ENCODE measurements at places on chromosomes 1 and 21.

DNA sequence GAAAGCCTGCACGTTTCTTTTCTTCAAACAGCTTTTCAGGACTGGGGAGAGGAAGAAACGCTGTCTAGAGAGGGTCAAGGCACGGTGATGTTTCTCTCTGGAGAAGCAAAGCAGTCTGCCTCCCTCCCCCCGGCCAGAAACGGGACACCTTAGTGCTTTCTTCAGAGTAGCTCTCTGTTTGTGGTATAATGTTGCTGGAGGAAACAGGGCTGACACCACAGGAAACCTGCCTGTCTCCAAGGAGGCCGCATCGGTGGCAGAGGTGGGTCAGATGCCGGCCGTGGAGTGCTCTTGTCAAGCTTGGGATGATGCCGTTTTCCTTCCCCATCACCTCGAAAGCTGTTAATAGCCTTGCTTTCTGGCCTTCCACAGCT is 139.4 kb downstream of the DHRS3 start:
- no peak for DNase-seq

- peak; percentile 10 for DNase-seq
Observed at GRCh38 chr1:111399792-111400610, 27.5 kb downstream of the OVGP1 start.

DNA sequence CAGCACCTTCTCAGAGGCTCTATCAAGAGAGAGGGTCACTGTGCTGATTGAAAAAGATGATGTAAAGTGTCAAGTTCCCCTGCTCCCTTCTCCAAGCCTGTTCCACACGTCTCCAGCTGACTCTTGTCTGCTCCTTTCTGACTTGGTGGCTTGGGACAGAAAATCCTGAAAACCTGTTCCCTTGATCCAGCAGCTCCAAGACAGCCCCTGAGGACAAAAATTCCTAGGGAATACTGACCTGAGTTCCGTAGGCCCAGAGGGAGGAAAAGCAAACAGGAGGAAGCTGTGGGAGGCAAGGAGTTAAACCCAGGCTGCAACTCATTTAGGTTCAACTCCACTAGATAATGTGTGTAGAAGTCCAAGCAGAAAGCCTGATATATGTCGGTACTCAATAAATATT is 42.1 kb upstream of the ATP2B4 start:
- no peak for DNase-seq

DNA sequence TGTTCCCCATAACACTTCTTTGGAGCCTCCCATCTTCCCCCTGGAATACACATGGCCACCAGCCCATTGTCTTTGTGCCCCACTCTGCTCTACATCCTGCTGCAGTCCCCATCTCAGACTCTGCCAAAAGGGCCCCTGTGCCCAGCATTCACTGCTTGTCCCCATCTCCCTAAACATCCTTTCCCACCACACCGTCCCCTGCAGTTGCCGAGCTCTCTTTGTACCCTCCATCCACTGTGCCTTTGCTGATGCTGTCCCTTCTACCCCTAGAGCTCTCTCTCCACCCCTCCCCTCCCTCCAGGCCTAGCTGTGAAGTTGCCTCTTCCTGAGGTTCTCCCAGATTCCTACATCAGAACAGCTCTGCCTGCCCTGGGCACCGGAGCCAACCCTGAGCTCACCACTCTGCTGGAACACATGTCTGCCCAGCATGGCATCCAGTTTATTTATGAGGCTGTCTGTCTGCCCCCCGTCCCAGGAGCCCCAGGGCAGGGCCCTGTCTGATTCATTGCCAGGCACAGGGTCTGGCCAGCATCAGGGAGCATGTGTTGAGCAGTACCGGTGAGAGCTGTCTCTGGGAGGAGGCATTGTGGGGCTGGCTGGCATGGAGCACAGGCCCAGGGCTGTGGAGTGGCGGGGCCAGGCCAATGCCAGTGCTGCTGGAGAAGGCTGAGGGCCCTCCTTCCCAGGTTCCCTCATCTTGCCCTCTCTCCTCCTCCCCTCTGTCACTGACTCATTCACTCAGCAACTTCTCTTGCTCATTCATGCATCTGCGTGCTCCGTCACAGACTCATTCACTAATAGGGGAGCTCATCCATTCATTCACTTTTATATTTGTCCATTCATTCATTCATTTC is 28.8 kb downstream of the EDN2 start:
- DNase-seq: no peak

- no peak for DNase-seq
Observed at GRCh38 chr1:52056937-52057231, 789 bp downstream of the BTF3L4 start.

DNA sequence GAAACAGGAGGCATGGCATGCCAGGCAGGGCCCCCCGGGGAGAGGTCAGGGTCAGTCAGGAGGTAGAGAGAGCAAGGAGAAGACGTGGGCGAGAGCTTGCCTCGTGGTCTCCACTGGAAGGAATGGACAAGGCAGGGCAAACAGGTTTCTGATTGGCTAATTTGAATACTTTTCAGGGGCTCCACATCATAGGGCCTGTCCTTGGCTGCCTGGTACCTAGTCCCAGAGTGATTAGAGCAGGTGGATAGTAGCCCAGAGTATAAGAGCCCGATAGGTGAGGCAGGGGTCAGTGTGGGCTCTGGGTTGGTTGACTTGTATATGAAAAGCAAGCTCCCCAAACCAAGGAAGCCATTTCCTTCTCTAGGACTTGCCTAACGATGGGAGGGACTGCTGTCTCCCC is 178.6 kb downstream of the ZP4 start:
- DNase-seq: no peak

DNA sequence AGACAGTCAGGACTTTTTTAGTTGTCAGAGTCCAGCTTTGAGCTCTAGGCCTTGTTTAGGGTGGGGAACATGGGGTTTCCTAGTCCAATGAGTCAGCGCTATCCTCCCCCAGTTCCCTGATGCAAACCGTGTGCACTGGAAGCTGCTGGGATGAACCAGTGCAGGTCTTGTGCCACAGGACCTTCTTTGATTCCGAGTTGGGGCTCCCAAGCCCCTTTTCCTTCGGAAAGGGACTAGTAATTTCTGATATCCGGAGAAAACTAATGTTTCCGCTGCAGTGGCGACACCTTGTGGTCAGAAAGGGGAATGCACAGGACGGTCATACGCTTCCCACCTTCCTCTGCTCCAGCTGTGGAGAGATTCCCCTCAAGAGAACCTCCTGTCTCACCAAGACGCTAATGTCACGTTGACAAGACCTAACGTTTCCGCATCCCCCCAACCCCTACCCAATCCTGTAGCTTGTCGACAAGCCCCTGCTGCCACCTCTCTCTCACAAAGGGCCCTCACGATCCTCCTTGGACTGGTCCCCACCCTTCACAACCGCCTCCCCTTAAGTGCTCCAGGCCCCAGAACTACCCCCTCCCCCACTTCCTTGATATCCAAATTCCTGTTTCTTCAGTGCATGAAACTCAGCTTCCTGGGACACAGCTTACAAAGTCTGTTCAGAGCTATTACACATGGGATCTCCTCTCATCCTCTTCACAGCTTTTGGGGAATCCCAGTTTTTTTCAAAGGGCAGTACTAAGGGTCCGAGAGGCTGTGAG is 30.9 kb downstream of the GPA33 start:
- no peak for DNase-seq

DNA sequence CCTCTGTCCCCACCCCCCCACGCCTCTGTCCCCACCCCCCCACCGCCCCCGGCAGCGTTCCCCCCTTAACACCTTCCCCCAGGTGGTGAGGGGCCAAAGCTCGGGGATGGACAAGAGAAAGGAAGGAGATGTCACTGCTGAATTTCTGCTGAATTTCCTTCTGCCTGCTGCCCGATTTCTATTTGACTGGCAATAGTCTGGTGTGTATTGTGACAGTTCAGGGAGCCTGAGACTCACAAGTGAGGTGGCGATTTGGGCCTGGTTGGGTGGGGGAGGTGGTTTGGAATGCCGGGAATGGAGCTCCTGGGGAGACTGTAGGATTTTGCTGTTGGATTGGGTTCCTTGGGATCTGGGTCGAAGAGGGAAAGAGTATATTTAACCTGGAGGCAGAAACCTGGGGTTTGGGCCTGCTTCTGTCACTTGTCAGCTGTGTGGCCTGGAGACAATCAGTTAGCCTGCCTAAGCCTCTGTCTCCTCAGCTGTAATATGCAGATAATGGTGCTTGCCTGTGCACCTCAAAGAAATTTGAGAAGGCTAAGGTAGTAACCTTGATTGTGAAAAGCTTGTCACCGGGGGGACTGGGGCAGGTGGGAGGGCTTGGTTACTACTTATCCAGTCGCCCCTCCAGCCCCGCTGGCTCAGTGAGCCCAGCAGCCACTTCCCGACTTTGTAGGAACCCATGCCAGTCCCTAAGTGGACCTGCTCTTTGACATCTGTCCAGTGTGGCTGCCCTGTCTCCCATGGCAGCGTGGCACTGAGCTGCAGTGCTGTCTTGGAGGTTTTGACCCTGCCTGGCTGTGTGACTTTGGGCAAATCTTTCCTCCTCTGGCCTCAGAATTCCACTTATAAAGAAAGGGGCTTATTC is 7.7 kb upstream of the LMNA start:
- no peak for DNase-seq

- DNase-seq: peak; percentile 91
Observed at GRCh38 chr1:48493970-48494769, 22.2 kb upstream of the SPATA6 start.

GRCh38 chr1:53131590-53131938 is 10.9 kb downstream of the SLC1A7 start:
- no peak for DNase-seq

- no peak for DNase-seq
Observed at GRCh38 chr1:56819387-56819899, at the start of gene FYB2. Gene FYB2 (minus strand): TSS chr1:56819404. CDS start chr1:56819290, 114 bp downstream.

Data from AG09309 (cell line).